ENCODE measurements at places on chromosomes 6 and 20. TPM values are rescaled to one million over a fixed set of nuclear protein-coding genes. Genes with fewer than 3 reads are reported as not detected.

- peaks cover 72% of the 10 kb centered on the region for H3K27me3 ChIP-seq
- peaks cover 21% of the 10 kb centered on the region for H3K4me1 ChIP-seq
- peak overlapping the region; percentile 51 for H3K4me3 ChIP-seq
- H3K27ac ChIP-seq, result no peak overlapping the region
- no peak for DNase-seq
These were observed 536 bp upstream of the FNDC1 start for GRCh38 chr6:159168536-159169192.

GRCh38 chr6:156866220-156867015 lies 89.2 kb downstream of the ARID1B start:
- no peaks in the 10 kb centered on the region for H3K27me3 ChIP-seq
- H3K4me1 ChIP-seq, result peaks cover 21% of the 10 kb centered on the region
- H3K4me3 ChIP-seq, result no peak overlapping the region
- no peak for DNase-seq
- no peaks in the 10 kb centered on the region for H3K36me3 ChIP-seq
- no peak overlapping the region for H3K27ac ChIP-seq

- H3K4me1 ChIP-seq, result no peaks in the 10 kb centered on the region
- H3K27me3 ChIP-seq, result no peaks in the 10 kb centered on the region
- no peaks in the 10 kb centered on the region for H3K36me3 ChIP-seq
- no peak overlapping the region for H3K27ac ChIP-seq
- H3K4me3 ChIP-seq, result no peak overlapping the region
These were observed 312.3 kb downstream of the HAO1 start for GRCh38 chr20:7627734-7628663.

GRCh38 chr6:38867726-38868125 lies 152.6 kb downstream of the DNAH8 start:
- H3K27me3 ChIP-seq, result peaks cover 13% of the 10 kb centered on the region
- no peak overlapping the region for H3K4me3 ChIP-seq
- no peak overlapping the region for H3K27ac ChIP-seq
- DNase-seq, result no peak
- H3K36me3 ChIP-seq, result no peaks in the 10 kb centered on the region

GRCh38 chr6:109008537-109009235 lies 86.0 kb downstream of the SESN1 start:
- peak overlapping the region; percentile 98 for H3K27ac ChIP-seq
- no peak for DNase-seq
- no peaks in the 10 kb centered on the region for H3K27me3 ChIP-seq
- H3K4me3 ChIP-seq, result peak overlapping the region; percentile 93
- H3K36me3 ChIP-seq, result no peaks in the 10 kb centered on the region
- H3K4me1 ChIP-seq, result peaks cover 47% of the 10 kb centered on the region

DNA sequence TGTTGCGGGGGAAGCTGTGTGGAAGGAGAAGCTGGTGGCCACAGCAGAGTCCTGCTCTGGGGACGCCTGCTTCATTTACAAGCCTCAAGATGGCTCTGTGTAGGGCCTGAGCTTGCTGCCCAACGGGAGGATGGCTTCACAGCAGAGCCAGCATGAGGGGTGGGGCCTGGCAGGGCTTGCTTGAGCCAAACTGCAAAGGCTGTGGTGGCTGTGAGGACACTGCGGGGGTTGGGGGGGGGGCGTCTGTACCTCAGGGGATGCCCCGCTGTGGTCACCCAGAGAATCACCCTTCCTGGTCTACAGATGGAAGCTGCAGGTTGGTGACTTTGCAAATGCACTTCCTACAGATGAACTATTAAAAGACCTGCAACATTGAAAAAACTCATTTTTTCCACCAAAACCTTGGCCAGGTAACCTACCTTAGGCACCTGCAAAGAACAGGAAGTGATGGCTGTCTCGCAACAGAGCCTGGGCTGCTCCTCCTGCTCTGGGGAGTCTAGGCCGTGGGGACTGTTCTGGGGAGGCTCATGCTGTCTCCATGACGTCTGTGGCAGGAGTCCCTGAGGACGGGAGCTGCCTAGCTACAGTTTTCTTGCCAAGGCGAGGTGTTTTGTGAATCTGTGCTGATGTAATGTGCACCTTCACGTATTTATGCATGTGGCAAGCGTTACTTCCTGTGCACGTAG lies 7.3 kb downstream of the NPBWR2 start:
- H3K36me3 ChIP-seq, result no peaks in the 10 kb centered on the region
- H3K27ac ChIP-seq, result no peak overlapping the region
- H3K4me3 ChIP-seq, result no peak overlapping the region
- H3K27me3 ChIP-seq, result peaks cover 57% of the 10 kb centered on the region
- peaks cover 14% of the 10 kb centered on the region for H3K4me1 ChIP-seq
- no peak for DNase-seq

DNA sequence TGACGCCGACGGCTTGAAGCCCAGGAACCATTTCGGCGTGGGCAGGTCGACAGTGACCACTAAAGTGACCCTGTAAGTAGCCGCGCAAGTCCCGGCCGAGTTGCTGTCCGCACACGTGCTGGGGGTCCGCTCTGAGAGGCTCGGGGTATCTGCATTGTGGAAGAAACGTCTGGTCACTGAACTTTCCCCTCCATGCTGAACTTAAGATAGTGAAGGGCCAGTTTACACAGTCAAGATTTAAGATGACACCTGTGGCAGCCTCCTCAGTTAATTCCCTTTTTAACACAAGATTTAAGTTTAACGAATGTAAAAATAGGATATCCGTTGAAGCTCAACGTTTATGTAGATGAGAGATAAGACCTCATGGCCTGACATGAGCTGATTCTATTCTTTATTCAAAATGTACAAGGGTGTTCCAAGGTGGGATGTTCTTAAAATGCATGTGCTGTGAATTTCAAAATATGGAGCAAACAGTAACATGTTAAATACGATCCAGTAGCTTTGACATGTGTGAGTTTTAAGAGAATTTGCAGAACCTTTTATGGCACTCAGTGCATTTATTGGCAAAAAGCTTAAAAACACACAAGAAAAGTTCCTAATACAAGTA lies 116.2 kb downstream of the RTN4IP1 start:
- H3K4me1 ChIP-seq, result peaks cover 79% of the 10 kb centered on the region
- H3K4me3 ChIP-seq, result peak overlapping the region; percentile 96
- H3K36me3 ChIP-seq, result no peaks in the 10 kb centered on the region
- H3K27ac ChIP-seq, result peak overlapping the region; percentile 99
- DNase-seq, result no peak

DNA sequence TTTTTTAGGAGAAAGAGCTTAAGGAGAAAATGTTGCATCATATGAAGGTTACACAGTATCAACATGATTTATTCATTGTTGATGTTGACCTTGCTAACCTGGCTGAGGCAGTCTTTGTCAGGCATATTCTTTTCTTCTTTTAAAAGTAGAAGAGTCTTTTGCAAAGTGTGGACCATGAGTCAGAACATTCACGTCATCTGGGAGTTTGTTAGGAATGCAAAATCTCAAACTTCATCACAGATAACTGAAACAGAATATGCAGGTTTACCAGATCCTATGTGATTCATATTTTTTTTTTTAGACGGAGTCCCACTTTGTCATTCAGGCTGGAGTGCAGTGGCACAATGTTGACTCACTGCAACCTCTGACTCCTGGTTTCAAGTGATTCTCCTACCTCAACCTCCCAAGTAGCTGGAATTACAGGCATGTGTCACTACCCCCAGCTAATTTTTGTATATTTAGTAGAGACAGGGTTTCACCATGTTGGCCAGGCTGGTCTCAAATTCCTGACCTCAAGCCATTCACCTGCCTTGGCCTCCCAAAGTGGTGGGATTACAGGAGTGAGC lies 530.4 kb upstream of the BTBD3 start:
- no peaks in the 10 kb centered on the region for H3K36me3 ChIP-seq
- H3K4me1 ChIP-seq, result peaks cover 3% of the 10 kb centered on the region
- no peaks in the 10 kb centered on the region for H3K27me3 ChIP-seq
- no peak overlapping the region for H3K4me3 ChIP-seq
- H3K27ac ChIP-seq, result no peak overlapping the region

GRCh38 chr6:84576029-84576428 lies 188.4 kb downstream of the TBX18 start:
- no peaks in the 10 kb centered on the region for H3K4me1 ChIP-seq
- no peak overlapping the region for H3K4me3 ChIP-seq
- no peak overlapping the region for H3K27ac ChIP-seq
- no peaks in the 10 kb centered on the region for H3K36me3 ChIP-seq
- DNase-seq, result no peak
- no peaks in the 10 kb centered on the region for H3K27me3 ChIP-seq

DNA sequence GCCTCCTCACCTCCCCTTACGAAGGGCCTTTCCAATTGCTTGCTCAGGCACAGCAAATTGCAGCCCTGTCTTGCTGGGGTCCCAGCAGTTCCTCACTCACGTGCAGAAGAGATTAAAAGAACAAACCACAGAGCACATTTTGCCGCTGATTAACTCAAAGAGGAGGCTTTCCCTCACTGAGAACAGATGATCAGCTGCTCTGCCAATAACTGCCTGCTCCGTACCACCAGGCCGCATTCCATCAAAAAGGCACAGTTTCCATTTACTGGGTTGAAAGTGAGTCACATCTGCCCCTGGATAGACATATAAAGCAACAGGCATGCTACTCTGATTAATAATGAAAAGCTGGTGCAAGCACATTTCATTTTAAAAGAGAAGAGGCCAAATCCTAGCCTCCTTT lies 446.8 kb downstream of the PTPRT start:
- no peaks in the 10 kb centered on the region for H3K36me3 ChIP-seq
- DNase-seq, result no peak
- H3K27me3 ChIP-seq, result no peaks in the 10 kb centered on the region
- H3K27ac ChIP-seq, result no peak overlapping the region
- no peak overlapping the region for H3K4me3 ChIP-seq
- H3K4me1 ChIP-seq, result no peaks in the 10 kb centered on the region

DNA sequence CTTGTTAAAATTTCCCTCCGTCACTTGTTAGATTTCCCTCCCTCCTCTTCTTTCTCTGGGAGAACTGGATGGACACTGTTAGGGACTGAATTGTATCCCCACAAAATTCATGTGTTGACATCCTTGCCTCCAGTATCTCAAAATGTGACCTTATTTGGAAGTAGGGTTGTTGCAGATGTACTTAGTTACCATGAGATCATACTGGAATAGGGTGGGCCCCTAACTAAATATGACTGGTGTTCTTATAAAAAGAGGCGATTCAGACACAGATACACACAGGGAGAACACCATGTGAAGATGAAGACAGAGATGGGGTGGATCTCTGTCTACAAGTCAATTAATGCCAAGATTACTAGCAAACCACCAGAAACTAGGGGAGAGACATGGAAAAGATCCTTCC lies 139.5 kb downstream of the ALDH8A1 start:
- H3K27me3 ChIP-seq, result no peaks in the 10 kb centered on the region
- DNase-seq, result no peak
- no peak overlapping the region for H3K27ac ChIP-seq
- H3K4me1 ChIP-seq, result no peaks in the 10 kb centered on the region
- H3K4me3 ChIP-seq, result no peak overlapping the region

DNA sequence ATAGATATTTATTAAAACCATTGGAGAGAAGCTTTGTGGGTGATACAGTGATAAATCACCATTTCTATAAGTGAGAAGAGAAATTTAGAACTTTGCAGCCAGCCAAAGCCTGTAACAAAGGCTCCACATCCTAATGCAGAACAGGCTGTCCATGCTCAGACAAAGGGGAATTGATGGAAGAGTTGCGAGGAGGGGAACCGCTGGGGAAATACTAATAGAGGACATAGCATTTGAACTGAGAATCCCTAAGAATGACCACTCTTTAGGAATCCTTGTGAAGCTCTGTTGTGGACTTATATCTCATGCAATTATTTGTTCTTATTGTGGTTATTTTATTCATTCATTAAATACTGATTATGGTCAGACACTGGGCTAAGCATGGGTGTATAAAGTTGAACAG lies 167.8 kb downstream of the PHF3 start:
- no peak overlapping the region for H3K4me3 ChIP-seq
- H3K27me3 ChIP-seq, result no peaks in the 10 kb centered on the region
- no peak for DNase-seq
- no peak overlapping the region for H3K27ac ChIP-seq
- H3K36me3 ChIP-seq, result no peaks in the 10 kb centered on the region
- H3K4me1 ChIP-seq, result peaks cover 23% of the 10 kb centered on the region

DNA sequence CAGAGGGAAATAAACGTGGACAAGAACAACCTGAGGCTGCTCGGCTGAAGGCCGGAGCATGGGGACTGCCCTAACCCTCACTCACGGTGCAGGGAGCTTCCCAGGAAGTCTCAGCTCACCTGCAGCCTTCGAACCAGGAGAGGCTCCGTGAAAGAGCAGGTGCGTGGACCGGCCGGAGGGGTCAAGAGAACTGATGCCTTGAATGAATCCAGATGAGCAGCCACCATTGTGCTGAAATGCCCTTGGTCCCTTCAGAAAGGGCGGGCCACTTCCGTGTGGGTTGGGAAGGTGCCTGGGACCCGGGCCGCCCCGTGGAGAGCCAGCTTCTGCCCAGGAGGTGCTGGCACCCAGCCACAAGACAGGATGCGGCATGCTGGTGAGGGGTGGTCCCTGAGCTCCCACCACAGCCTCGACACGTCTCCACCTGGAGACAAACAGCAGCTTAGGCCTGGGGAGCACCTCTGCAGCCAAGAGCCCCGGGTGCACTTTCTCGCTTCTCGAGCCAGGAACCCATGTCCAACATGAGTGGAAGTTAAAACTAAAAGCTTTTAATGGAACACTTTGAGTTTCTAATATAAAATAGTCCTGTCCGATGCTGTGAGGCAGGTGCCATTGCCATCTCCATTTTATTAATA lies 83.5 kb downstream of the TTLL2 start:
- no peak overlapping the region for H3K27ac ChIP-seq
- no peak overlapping the region for H3K4me3 ChIP-seq
- DNase-seq, result no peak
- no peaks in the 10 kb centered on the region for H3K4me1 ChIP-seq
- no peaks in the 10 kb centered on the region for H3K36me3 ChIP-seq

DNA sequence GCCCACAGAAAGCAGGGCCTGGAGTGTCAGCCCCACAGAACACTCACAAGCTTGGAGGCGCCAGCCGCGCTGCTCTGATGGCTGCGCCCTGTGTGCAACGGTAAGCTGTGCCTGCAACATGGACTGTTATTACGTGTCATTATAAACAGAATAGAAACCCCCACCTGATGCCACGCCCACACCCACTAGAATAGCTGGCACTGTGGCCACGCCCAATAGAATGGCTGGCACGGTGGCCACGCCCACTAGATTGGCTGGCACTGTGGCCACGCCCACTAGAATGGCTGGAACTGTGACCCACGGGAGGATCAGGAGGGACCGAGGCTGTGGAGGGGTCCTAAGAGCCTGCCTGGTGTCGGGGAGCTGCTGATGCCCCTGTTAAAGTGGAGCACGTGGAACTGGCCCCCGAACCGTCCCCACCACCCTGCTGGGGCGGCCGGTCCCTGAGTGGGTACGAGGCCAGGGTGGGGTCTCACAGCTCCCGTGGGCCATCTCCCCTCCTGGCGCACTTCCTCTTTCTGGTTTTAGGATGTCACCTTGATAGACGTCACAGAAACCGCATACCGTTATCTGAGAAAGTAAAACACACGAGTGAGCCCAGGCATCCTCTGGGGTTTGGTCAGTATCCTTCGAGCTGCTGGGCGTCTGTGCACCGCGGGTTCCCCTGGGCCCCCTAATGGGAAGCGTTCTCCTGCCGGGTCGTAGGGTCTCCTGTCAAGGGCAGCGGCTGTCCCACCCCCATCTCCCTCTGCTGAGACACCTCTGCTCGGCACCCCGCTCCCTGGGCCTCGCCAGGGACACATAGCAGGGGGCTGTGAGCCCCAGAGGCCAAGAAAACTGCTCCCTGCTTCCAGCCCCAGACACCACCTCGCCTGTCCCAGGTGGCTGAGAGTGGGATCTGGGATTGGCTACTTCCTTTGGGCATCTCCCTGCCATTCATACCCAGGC lies 25.4 kb downstream of the SLC17A9 start:
- H3K27me3 ChIP-seq, result peaks cover 100% of the 10 kb centered on the region
- no peak for DNase-seq
- peaks cover 14% of the 10 kb centered on the region for H3K4me1 ChIP-seq
- no peaks in the 10 kb centered on the region for H3K36me3 ChIP-seq

OLIG3 gene
- total RNA-seq, result not detected

RSPO3 gene
- 1.4 TPM for total RNA-seq

CDH26 gene
- total RNA-seq, result 2.2 TPM

CD164 gene
- 122 TPM for total RNA-seq

ADGRF5 gene
- 12.0 TPM for total RNA-seq

Measured in suprapubic skin (tissue), 4 donors.